Stimulated activated CD8-positive, alpha-beta memory T cell treated with anti-CD3 and anti-CD28 coated beads, Interleukin-7, amount 100 ng/mL, for 24 hours (primary cell): ENCODE measurements at places on chromosomes 4 and X.

DNA sequence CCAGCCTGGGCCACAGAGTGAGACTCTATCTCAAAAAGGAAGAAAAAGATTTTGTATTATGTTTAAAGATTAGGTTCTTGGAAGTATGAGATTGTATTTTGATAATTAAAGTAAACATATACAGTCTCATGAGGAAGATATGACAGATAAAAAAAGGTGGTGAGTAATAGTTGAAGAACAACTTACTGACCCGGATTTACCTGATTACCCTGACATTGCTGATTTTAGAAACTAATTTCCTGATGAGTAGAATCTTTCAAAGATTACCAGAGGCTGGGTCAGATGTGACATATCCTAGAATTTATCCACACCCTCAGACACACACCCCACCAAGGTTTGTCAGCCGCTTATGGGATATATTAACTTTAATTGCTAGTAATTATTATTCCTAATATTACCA lies 9.5 kb downstream of the CDKL5 start:
- no peak for DNase-seq

- no peak for DNase-seq
These were observed 140.3 kb upstream of the PGRMC2 start for GRCh38 chr4:128427832-128428366.

GRCh38 chrX:17798921-17799320 lies 61.6 kb downstream of the SCML1 start:
- no peak for DNase-seq

DNA sequence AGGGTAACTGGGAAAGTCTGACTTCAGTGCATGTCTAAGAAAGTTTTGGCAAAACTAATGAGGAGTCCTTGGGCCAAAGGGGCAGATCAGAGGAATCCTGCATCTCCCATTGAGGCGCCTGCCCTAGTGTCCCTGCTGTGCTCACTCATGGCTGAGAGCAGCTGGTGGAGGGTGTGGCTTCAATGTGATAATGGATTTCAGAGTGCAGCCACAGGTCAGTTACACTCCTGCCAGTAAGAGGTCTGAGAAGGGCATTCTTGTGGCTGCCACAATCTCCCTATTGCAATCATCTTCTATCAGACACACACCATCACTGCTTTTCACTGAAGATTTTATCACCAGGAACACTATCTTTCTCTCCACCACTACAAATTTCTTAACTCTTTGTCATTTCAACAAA lies 457.1 kb downstream of the MID1IP1 start:
- no peak for DNase-seq

- DNase-seq, result no peak
These were observed 47.1 kb downstream of the TSC22D3 start for GRCh38 chrX:107728371-107729099.

DNA sequence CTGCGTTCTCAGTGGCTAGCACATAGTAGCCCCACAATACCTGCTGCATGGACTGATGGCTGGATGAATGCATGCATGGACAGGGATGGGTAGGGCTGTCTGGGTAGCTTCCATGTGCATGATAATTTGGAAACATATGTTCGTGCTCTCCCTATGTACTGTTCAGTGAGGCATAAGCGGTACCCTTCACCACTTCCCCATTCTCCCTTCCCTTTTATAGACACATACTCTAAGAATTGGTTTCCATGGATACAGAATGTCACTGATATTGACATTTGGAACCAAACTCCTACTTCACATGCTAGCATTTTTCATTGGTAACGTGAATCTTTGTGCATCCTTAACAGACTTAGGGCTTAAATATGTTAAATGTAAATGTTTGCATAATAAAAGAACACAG lies 20.4 kb downstream of the USP46 start:
- no peak for DNase-seq

DNA sequence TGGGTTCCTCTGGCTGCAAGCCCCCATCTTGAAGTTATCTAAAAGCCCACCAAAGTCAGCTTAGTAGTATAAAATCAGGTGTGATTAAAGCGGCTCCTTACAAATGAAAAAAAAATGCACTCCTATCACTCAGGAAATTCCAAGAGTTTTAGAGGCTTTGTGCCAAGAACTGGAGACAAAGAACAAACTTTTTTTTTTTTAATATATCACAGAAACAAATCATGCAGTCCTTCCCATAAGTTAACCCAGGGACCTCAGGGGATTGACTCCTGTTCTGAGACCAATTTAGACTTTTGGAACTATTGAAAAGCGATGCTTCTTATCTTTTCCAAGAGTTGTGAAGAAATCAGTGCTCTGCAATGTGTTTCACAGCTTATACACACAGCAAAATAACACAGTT lies 53.6 kb downstream of the HHIP start:
- no peak for DNase-seq

GRCh38 chr4:157045507-157046127 lies 30.3 kb upstream of the GLRB start:
- DNase-seq, result no peak

DNA sequence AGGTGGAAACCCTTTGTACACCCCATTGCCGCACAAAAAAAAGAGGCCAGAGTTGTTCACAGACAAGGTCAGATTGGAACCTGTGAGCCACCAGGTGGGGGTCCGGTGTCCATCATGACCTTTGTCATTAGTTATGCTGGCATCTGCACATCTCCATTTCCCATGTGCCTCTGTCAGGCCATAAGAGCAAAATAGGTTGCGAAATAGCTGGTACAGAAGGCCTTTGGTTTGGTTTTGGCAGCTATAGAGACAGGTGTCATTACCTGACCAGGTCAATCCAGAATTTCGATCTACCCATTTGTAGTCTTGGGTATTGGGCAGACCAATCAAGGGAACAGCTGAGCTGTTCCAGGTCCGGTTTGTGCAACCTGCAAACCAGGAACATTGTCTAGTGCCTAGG lies 6.6 kb downstream of the ERVMER34-1 start:
- no peak for DNase-seq

- no peak for DNase-seq
These were observed 24.3 kb upstream of the CD38 start for GRCh38 chr4:15753786-15754185.

- DNase-seq, result no peak
These were observed 37.1 kb upstream of the INPP4B start for GRCh38 chr4:142883040-142883832.

- no peak for DNase-seq
These were observed 31.5 kb downstream of the WWC2 start for GRCh38 chr4:183130328-183131155.

GRCh38 chr4:40557736-40558135 lies 71.9 kb downstream of the RBM47 start:
- no peak for DNase-seq

- peak; percentile 73 for DNase-seq
These were observed 10.4 kb upstream of the CLTRN start for GRCh38 chrX:15674841-15675489.

- DNase-seq, result no peak
These were observed 65.3 kb downstream of the ANTXR2 start for GRCh38 chr4:80007745-80008149.

DNA sequence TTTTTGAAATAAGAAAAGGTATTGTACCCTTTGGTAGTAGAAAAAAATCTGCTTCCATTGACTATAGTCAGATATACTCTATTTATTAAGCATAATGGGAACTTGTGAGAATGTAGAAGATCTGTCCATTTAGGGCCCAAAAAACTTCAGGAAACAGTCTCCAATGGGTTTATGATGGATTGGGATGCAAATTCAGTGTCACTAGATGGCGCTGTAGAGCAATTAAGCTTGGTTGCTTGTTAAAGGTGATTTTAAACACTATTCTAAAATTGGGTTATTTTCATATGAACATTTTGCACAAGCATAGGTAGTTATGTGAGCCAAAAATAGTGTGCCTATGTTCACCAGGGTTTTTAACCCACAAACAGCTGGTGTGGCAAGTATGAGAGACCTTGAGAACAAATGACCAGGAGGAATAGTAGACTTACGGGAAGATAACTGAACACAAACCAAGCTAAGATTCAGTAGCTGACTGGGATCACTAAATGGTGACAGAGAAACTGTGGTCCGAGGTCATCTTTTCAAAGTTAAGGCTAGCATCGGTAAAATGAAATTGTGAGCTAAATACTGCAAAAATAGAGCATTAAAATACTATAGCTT lies 80.3 kb upstream of the LSM6 start:
- DNase-seq, result no peak

DNA sequence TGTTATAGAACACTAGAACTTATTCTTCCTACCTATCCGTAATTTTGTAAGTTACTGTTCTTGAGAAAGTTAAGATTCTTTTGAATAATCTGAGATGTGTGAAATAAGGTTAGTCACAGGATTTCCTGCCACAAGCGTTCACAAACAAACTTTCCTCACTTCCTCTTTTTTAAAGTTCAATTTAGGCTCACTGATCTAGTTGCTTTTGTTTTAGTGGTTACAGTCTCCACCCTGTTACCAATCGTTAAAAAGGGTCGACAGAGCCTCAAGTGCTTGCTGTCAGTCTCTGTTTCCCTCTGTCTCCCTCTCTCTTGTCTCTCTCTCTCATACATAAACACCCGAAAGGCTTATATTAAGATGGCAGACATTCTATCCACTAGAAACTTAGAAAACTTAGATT lies 35.9 kb upstream of the STK26 start:
- DNase-seq, result no peak

DNA sequence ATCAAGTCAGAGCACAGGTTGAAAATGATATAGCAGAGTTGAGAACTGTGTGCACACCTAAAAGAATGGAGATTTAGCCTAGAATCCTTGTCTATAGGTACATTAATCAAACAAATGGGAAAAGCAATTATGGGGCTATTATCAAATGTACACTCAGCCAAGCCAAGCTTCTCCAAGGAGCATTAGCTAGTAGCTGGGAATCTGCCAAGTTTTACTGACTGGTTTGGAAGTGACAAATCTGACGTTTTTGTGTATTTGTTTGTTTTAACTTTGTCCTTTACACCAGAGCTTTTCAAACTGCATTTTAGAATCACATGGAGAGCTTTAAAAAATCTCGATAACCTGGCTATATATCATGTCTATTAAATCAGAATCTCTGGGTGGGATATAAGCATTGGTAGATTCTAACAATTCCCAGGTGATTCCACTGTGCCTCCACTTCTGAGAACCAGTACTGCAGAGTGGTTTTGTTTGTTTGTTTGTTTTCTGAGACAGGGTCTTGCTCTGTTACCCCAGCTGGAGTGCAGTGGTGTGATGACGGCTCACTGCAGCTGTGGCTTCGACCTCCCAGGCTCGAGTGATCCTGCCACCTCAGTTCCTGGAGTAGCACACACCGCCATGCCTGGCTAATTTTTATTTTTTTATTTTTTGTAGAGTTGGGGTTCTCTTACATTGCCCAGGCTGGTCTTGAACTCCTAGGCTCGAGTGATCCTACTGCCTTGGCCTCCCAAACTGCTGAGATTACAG lies 279.8 kb downstream of the UNC5C start:
- no peak for DNase-seq

GRCh38 chrX:153526801-153527200 lies 9.4 kb downstream of the ATP2B3 start:
- DNase-seq, result no peak

- DNase-seq, result no peak
These were observed 16.7 kb upstream of the AFAP1 start for GRCh38 chr4:7956270-7956808.

- DNase-seq, result no peak
These were observed 211.9 kb upstream of the UGT8 start for GRCh38 chr4:114386637-114387233.

GRCh38 chr4:161342881-161343568 lies 820.8 kb downstream of the FSTL5 start:
- no peak for DNase-seq

DNA sequence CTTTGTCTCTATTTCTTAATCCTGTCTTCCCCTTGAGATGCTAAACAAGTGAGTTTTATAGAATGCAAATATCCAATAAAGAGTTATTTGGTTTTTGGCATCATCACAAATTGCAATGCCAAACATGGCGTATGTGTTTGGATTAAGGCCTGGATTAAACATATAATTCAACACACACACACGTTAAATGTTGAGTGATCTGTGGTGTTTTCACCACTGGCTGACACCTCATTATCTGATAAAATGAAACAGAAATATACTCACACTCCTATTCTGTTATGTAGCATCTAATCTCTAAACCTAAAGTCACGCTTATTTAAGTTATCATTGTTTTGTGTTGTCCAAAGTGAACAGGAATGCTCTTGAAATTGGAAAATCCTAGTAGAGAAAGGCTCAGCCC lies 506.2 kb downstream of the FSTL5 start:
- DNase-seq, result no peak

- no peak for DNase-seq
These were observed 1.1 kb downstream of the PCYT1B start for GRCh38 chrX:24646006-24646405.

- DNase-seq, result no peak
These were observed at the start of gene FAM13A for GRCh38 chr4:89056953-89057398. TSS of gene FAM13A (minus strand) at chr4:89057185. CDS start at chr4:89056964, 221 bp downstream.

DNA sequence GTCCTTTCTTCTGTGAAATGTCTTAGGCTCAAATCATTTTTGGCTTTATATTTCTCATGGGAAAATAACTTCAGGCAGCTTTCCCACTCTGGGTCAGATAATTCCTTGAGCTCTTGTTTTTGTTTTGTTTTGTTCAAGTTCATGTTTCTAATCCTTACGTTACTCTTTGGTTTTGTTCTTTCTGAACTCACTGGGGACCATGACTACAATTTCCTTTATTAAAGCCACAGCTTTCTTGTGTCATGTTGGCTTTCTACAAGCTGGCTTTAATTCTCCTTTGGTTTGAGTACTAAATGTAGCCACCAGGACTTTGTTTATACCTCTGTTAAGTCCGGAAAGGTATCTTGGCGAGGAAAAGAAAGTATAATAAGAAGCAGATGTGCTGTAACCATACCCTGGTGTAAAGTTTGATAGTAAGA lies 30.8 kb upstream of the ANXA3 start:
- DNase-seq, result no peak
